ENCODE measurements at places on chromosomes 13 and 19.

GRCh38 chr13:98239162-98240076 is 62.4 kb upstream of the RNF113B start:
- no peak for DNase-seq

- DNase-seq, result no peak
Observed at GRCh38 chr19:41599175-41599966, 23.4 kb downstream of the CEACAM21 start.

- no peak for DNase-seq
Observed at GRCh38 chr19:35500611-35501010, 10.3 kb upstream of the KRTDAP start.

GRCh38 chr13:105167385-105167784 is 1368.1 kb downstream of the EFNB2 start:
- DNase-seq, result no peak

GRCh38 chr13:52933547-52934210 is 85.2 kb upstream of the PCDH8 start:
- DNase-seq, result no peak

- no peak for DNase-seq
Observed at GRCh38 chr13:51479199-51479523, 26.3 kb upstream of the INTS6 start.

- no peak for DNase-seq
Observed at GRCh38 chr13:100694722-100695508, 20.3 kb upstream of the TMTC4 start.

DNA sequence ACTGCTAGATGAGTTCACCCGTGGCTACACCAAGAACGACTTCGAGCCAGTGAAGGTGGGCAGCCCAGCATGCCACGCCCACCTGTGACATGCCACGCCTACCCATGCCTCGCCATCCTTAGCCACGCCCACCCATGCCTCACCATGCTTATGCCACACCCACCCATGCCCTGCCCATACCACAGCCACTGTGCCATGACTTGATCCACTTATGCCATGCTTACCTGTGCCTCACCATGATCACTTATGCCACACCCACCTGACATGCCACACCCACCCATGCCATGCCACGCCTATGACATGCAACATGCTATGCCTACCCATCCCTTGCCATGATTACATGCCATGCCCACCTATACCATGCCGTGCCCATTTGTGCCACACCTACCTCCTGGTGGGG is 12.9 kb upstream of the USE1 start:
- no peak for DNase-seq

DNA sequence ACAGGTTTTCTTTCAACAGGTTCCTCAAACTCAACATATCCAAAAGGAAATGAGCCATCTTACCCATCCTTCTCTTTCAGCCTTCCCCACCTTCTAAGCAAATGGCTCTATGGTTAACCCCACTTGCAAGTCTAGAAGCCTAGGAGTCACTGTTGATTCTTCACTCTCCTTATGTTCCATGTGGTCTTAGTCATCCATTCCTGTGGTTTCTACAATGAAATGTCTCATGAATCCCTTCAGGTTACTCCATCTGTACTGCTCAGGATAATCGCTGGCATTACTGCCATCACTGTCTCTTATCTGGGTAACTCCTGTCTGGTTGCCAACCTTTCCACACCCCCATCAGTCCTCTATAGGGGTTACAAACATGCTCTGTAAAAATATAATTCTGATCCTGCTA is 381.3 kb downstream of the ENOX1 start:
- no peak for DNase-seq

GRCh38 chr13:75986818-75987217 is 350.7 kb downstream of the LMO7 start:
- DNase-seq, result no peak

DNA sequence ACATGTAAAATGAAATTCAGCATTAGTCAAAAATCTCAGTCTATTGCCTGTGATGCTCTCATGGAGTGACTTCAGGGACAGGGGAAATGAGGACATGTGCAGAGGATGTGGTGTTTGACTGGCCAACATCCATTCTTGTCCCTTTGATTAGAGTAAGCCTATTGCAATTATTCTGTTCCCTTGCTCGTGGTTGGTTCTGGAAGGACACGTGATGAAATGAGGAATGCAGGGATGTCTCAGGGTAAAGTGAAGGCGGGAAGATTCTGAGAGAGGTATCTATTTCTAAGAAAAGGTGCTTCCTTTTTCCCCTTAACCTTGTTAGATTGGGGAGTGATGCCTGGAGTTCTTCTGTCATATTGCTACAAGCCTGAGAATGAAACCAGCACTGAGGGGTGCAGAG is 37.1 kb upstream of the CNMD start:
- no peak for DNase-seq

- no peak for DNase-seq
Observed at GRCh38 chr13:31015199-31015598, 82.7 kb downstream of the TEX26 start.

DNA sequence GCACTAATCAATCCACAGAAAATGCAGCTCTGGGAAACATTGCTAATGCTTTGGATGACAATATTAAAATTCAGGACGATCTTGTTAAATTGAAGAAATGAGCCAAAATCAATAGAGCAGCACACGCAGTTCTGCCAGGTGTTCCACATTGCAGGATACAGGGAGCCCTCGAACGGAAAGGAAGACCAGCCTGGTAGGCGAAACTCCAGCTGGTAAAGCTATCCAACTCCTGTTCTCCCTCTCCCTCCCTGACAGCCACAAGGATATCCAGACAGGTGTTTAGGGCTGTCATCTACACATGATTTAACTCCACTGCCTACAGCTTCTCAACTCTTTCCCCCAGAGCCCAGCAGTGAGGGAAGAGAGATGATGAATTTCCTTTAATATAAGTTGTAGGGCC is 67.7 kb downstream of the EPSTI1 start:
- DNase-seq, result no peak

- DNase-seq, result no peak
Observed at GRCh38 chr13:102017248-102017647, 384.6 kb downstream of the FGF14 start.

DNA sequence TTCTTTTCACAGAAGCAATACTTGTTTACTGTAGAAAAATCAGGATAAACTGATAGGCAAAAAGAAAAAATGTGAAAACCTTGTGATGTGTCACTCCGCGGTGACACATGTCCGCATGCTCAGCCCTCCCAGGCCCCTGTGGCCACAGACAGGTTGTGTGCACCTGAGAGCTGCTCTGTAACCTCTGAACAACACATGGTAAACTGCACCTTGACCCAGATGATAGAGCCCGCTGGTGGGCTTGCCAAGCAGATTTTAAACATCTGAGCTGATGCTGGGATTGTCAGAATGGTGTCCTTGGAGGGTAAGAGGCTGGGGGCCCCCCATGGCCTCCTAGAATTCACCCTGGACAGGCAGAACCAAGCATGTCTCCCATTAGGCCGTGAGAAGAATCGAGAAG is 33.8 kb downstream of the DHRS12 start:
- no peak for DNase-seq

DNA sequence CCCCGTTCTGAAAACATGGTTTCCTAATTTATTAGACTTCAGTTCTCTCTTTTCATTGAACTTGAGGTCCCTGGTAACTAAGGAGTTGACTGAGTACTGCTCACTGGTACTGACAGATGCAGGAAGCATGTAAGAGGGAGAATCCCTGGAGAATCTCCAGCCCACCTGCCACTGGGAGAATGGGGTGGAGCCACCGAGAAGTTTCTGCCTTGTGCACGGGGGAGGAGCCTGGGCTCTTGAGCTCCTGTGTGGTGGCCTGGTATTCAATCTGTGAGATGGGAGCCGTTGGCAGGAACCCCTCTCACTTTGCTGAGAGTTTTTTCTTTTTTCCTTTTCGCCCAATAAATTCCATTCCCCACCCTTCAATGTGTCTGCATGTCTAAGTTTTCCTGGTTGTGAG is 13.2 kb upstream of the AKAP11 start:
- no peak for DNase-seq

- no peak for DNase-seq
Observed at GRCh38 chr13:97445522-97446187, 11.7 kb downstream of the RAP2A start.

GRCh38 chr19:1015782-1016646 is 4.9 kb downstream of the TMEM259 start:
- DNase-seq, result no peak

- DNase-seq, result no peak
Observed at GRCh38 chr13:65032825-65033224, 2197.3 kb downstream of the PCDH9 start.

- no peak for DNase-seq
Observed at GRCh38 chr19:10551698-10552301, 8.1 kb downstream of the ATG4D start.

DNA sequence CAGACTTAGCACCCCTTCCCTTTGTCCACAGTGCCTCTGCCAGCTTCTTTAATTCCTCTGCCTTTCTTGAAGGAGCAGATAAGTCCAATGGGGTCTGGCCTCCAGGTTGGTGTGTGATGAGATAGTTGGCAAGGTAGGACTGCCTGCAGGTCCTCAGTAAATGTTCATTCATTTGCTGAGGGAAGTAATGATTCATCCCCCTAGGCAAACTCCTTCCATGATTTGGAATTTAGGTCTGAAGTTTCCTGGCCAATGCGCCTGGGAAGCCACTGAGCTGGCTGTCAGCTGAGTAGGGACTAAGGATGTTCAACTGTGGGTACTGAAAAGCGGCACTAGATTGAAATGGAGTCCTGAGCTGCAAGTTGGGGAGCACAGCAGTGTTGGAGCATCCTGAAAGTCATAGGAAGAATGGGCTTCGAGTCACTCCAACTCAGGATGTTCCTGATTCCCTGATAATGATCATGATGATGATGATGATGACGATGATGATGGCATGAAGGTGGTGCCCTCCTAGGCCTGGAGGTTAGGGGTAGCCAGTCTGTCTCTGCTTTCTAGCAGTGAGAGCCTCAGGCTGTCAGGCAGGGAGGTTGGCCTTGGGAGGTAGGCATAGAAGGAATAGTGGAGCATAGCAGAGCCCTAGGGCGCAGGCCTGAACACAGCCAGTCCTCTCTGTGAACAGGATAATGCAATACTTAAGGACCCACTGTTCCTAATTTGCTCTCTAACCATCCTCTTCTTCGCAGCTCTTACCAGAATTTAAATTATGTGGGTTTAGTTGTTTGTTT is 44.7 kb downstream of the COL4A2 start:
- no peak for DNase-seq

GRCh38 chr13:113064000-113064533 is 41.5 kb upstream of the F7 start:
- DNase-seq, result no peak

GRCh38 chr13:73467125-73467524 is 408.3 kb downstream of the KLF5 start:
- no peak for DNase-seq

DNA sequence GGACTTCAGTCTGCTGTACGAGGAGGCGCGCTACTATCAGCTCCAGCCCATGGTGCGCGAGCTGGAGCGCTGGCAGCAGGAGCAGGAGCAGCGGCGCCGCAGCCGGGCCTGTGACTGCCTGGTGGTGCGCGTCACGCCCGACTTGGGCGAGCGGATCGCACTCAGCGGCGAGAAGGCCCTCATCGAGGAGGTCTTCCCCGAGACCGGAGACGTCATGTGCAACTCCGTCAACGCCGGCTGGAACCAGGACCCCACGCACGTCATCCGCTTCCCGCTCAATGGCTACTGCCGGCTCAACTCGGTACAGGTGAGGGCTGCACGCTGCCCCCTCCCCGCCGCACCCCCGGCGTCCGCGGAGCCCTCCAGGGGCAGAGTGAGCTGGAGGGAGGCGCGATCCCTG is 14.6 kb downstream of the KCTD15 start:
- no peak for DNase-seq

GRCh38 chr19:18063463-18063862 is 23.3 kb downstream of the IL12RB1 start:
- no peak for DNase-seq

DNA sequence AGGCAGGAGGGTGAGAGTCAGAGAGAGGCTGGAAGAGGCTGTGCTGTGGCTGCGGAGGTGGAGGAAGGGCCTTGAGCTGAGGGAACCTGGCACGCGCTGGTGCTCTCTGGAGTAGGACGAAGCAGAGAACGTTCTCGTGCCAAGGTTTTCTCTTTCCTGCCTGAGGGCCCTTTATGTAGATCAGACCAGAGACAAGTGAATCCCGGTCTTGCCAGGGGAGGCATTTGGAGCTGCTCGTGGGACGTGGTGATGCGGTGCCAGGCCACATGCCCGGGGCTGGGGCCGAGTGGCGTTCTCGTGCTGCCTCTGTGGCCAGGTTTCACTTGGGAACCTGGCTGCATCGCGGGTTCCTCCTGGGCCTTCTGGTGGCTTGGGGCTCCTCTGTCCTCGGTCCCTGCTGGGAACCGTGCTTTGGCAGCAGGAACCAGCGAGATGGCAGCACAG is 54.2 kb downstream of the KDM4B start:
- no peak for DNase-seq

- DNase-seq, result no peak
Observed at GRCh38 chr13:48043789-48044503, 6.4 kb downstream of the NUDT15 start.

GRCh38 chr13:74037762-74038161 is 96.4 kb downstream of the KLF12 start:
- DNase-seq, result no peak

DNA sequence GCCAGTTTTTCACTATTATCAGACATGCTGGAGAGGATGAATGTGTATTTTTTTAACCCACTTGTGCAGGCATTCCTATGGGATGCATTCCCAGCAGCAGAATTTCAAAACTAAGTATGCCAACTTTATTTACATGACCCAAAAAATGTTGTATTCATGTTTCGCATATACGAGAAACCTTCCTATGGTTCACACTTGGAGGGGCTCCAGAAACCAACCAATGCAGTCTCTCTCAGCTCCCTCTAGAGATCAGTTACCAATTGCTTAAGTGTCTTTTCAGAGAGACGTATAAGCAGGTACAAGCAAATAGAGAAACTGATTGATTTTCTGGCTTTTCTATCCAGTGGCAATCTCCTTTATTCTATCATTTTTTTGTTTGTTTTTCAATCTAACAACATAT is 5.5 kb upstream of the PTOV1 start:
- DNase-seq, result no peak

DNA sequence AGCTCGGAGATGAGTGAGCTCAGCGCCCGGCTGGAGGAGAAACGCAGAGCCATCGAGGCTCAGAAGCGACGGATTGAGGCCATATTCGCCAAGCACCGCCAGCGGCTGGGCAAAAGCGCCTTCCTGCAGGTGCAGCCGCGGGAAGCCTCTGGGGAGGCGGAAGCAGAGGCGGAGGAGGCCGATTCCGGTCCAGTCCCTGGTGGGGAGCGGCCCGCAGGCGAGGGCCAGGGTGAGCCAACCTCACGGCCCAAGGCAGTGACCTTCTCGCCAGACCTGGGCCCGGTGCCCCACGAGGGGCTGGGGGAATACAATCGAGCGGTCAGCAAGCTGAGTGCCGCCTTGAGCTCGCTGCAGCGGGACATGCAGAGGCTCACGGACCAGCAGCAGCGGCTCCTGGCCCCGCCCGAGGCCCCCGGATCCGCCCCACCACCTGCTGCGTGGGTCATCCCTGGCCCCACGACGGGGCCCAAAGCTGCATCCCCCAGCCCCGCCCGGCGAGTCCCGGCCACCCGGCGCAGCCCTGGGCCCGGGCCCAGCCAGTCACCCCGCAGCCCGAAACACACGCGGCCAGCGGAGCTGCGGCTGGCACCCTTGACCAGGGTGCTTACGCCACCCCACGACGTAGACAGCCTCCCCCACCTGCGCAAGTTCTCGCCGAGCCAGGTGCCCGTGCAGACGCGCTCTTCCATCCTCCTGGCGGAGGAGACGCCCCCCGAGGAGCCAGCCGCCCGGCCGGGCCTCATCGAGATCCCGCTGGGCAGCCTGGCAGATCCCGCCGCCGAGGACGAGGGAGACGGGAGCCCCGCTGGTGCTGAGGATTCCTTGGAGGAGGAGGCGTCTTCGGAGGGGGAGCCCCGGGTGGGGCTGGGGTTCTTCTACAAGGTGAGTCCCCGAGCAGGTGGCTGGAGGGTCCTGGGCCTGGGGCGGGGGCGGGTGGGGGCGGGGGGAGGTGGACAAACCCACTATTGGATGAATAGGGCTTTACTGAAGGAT is 16.8 kb downstream of the XAB2 start:
- no peak for DNase-seq
